Posterior vena cava (tissue), 2 donors: ENCODE measurements at places on chromosomes 11 and 22. TPM values are rescaled to one million over a fixed set of nuclear protein-coding genes. Genes with fewer than 3 reads are reported as not detected.

GRCh38 chr22:41445129-41446056, 1.2 kb downstream of the TOB2 start:
- DNase-seq, result no peak

GRCh38 chr11:10454878-10455631, at the start of gene AMPD3:
TSS of gene AMPD3 (plus strand) at chr11:10455264. CDS start at chr11:10461520, 6,256 bp downstream.
- no peak for DNase-seq

Gene MMP7
- not detected for total RNA-seq

DNA sequence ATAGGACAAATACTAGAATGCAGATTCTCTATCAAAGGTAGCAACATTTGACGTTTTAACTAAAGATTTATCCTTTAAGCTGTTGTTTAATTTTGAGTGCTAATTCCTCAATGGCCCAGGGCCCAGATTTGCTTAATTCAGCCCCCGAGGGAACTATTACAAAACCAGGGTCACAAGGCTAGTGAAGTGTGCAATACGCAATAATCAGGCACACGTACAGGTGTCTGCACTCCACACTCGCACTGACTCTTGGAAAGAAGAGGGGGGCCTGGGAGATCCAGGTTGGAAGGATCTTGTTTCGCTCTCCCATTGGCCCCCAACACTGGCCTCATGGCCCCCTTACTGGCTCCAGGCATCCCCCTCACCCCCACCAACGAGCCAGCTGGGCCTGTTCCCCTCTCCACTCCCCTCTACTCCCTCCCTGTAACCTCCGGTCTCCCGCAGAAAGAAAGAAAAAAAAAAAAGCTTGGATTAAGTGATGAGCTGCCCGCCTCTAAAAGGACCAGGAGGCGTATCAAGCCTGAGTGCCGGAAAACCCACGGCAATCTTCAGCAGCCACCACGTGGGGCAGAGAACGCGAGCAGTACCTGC, 2.2 kb upstream of the KIRREL3 start:
- no peak for DNase-seq

GRCh38 chr22:28497188-28497587, 182.5 kb downstream of the TTC28 start:
- DNase-seq, result no peak

Gene P2RY2
- total RNA-seq, result 0.74 TPM

Gene C11orf87
- not detected for total RNA-seq

DNA sequence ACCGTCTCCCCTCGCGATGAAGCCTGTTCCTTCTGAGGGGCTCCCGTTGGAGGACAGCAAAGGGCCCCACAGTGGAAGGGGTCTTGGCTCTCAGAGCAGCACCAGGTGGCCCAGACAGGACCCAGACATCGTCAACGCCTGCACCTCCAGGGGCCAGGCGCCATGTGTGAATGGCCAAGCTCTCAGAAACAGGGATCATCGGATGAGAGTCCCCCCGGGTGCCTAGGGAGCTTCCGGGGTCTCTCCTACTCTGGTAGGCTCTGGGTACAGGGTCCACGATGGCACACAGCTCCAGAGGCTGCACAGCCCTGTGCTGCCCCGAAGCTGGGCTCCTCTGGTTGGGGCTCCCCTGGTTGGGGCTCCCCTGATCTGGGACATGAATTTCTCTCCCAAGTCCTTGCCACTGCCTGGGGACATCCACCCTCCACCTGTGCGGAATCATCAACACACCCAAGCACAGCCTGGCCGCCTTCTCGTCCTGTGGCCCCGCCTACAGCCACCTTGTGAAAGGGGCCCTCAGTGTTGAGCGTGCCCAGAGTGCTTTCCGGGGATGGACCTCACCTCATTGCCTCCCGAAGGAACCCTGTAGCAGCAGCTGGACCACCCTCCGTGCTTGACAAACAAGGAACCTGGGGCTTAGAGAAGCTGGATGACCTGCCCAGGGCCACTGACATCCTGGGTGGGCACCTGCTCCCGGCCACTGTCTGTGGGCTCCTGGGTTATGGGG, 929.0 kb downstream of the BRD1 start:
- peak; percentile 60 for DNase-seq

DNA sequence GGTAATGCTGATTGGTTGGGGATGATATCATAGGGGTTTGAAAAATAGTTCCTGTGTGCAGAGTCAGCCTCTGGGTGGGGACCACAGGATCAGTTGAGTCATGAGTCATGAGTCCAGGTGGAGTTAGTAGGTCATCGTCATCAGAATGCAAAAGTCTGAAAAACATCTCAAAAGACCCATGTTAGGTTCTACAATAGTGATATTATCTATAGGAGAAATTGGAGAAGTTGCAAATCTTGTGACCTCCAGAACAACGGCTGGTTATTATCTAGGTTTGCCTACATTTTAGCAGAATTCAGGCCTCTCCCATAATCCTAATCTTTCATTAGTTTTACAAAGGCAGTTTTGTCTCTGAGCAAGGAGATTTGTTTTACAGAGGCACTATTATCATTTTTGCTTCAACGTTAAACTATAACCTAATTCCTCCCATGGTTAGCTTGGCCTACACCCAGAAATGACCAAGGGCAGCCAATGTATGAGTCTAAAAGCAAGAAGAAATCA, 38.9 kb downstream of the MS4A2 start:
- DNase-seq, result no peak

DNA sequence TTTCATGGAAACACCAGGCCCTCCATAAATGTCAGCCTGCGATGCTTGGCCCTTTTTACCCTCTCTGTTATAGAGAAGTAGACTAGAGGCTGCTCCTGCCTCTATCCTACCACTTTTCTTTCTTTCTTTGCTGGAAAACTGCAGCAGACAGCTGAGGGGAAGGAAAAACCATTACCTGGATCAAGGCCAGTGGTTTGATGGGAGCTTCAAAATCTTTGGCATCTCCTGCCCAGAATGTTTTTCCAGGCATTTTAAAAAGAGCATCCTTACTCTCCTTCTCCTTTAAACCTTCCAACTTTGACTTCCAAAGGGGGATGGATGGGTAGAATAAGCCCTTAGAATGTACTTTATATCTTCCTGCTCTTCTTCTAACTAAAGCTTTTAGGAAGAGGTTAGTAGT, 44.9 kb downstream of the EXT2 start:
- no peak for DNase-seq

Gene APOL4
- 7.5 TPM for total RNA-seq

DNA sequence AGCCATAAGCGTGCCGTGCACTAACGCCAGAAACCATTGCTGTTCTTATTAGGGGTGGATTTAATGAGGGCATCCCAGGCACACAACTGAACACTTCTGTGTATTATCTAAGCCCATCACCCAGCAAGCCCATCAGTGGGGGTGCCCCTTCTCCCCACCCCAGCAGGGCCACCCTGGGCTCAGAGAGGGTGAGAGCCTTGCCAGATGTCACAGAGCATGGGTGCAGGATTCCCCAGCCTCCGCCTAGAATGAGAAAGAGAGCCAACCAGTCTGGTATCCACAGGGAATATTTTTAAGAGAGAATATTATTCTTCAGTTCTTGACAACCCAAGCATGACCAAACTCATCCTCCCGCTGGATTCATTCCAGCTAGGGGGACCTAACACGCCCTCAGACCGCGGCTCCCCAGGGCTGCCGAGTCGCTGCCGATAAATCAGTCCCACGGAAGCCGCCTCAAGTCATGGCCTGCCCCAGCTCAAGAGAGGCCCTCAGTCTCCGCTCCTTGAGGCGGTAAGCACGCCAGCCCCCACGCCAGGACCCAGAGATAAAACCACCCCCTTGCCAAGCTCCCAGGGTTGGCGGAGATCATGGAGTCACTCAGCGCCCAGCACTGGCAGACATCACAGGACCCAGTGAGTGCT, 47.2 kb downstream of the MN1 start:
- peak; percentile 83 for DNase-seq

Gene GTF2H1
- 38.6 TPM for total RNA-seq

DNA sequence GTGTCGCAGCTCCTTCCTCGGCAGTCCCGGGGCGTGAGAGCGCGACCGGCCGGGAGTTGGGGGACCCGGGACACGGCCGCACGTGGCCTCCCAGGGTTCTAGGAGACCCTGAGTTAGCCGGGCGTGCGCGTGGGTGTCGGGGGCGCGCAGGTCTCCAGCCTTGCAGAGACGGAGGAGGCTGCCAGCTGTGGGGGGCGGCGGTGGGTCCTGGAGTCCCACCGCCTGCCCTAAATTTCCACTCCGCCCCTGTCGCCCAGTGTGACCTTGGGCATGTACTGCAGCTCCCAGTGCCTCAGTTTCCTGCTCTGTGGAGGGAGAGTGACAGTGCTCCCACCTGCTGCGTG, 18.8 kb downstream of the RRP7A start:
- no peak for DNase-seq

Gene GNG3
- total RNA-seq, result not detected

GRCh38 chr11:12100841-12101242, 9.5 kb upstream of the MICAL2 start:
- no peak for DNase-seq

GRCh38 chr11:79076526-79077115, 364.2 kb downstream of the TENM4 start:
- DNase-seq, result no peak

DNA sequence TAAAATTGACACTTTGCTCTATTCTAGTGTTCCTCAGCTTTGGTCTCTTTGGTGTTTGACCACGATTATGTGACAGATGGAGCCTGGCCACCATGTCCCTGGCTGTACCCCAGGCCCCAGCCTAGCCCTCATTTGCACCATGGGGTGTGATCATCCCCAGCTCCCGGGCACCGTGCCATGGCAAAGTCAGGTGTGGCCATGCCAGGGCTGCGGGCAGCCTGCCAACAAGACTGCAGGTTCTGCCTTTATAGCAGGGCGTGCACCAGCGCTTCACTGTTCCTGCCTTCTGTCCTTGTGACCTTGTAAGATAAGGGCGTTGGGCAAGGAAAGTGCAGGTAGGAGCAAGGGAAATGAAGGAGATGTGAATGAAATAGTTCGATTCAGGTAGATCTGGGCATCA, 22.4 kb upstream of the APOBEC3A start:
- DNase-seq, result no peak

Gene GAS2
- 1.5 TPM for total RNA-seq

Gene SLC22A8
- total RNA-seq, result not detected

- no peak for DNase-seq
Observed at GRCh38 chr22:49449811-49450446, 377.7 kb downstream of the BRD1 start.

Gene OR4C3
- not detected for total RNA-seq

- peak; percentile 94 for DNase-seq
Observed at GRCh38 chr11:47415949-47416472, 7.6 kb downstream of the SLC39A13 start.

GRCh38 chr22:29842740-29843139, 4.7 kb upstream of the ASCC2 start:
- peak; percentile 41 for DNase-seq

Gene SCGB1D2
- total RNA-seq, result not detected

- peak; percentile 73 for DNase-seq
Observed at GRCh38 chr11:118060869-118061268, 16.0 kb upstream of the TMPRSS4 start.

DNA sequence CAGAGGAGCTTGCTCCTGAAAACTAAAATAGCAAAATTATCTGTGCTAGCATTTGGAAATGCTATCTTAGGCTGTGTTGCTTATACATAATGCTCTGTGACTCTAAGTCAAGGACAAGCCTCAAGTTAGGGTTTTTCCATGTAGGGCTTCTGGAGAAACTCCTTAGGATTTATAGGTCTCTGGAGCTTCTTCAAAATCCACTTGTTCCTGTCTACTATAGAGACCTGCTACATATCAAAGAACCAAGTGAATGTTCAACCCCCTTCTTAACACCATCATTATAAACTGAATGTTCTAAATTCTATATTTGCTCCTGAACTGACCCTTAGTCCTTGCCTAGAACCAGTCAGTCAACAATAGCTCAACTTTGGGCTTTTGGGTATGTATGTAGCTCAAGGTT, 523.1 kb upstream of the CCDC90B start:
- DNase-seq, result no peak

Gene SCUBE1
- total RNA-seq, result 0.79 TPM

Gene FAM180B
- 7.2 TPM for total RNA-seq

DNA sequence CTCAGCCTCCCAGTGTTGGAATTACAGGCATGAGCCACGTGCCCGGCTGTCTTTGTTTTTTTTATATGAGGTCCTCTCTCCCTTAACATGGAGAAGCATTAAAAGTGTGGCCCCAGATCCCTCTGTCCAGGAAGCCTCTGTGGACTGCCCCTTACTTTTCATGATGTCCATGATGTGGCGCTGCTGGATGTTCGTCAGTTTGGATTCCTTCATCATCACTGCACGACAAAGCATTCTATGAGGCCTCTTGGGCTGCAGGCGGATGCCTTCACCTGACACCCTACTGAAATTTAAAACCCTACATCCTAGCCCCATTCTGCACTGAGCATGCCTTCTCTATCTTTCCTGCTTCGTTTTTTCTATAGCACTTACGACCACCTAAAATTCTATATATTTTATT, 2.1 kb downstream of the C22orf23 start:
- DNase-seq, result no peak

- DNase-seq, result peak; percentile 93
Observed at GRCh38 chr22:24975813-24976341, 23.4 kb downstream of the KIAA1671 start.

- no peak for DNase-seq
Observed at GRCh38 chr11:47132981-47133380, 43.7 kb downstream of the ARFGAP2 start.

DNA sequence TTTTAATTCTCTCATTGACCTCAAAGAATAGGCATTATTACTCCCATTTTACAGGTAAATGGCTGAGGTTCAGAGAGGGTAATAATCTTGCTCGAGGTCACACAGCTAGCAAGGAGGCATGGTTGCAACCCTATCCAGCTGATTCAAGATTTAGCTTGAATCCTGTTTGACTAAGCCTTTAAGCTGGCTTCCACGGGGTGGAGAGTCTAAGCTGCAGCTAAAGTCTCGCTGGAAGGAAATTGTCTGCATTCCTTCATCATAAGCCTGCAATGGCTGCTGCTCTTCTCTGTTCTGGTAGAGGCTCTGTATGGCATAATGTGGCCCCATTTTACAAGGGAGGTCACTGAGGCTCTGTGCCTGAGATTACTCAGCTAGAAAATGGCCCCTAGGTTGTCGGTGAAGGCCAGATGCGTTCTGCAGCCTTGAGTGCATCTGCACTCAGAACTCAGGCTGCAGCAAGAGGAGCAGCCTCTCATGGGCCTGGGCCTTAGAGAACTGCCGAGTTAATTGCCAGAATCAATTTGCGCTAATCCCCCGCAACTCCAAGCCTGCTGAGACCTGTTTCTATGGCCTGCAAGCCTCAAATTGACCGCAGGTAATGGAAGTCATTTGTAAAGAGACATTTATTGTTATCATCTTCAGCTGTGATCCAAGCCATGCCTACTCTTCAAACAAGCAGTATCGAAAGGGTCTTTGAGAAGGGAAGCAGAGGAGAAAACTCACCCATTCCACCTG, 44.1 kb upstream of the SEZ6L start:
- DNase-seq, result no peak

Gene LRRC10B
- total RNA-seq, result 1.5 TPM
